Urothelium cell line (cell line): ENCODE measurements at places on chromosomes 7 and 10.

DNA sequence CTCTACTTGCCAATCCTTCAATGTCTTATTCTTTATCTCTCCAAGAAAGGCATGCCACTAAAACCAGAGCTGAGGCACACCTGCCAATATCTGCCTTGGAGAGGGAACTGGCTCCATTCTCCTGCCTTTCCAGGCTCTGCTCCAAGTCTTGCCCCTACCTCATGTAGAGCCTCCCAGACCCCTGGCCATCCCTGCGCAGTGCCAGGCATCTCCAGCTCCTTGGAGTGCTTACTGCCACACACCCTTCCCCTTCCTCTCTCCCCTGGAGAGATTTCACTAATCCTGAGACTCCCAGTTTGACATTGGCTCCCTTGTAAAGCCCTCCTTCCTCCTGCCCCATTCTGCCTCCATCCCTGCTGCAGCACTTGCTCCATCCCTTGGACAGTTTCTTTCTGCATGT, 255.2 kb upstream of the ZMIZ1 start:
- DNase-seq = no peak

GRCh38 chr7:77843194-77843593, 44.6 kb downstream of the PHTF2 start:
- no peak for DNase-seq

GRCh38 chr10:48671914-48672595, 12.6 kb upstream of the WDFY4 start:
- no peak for DNase-seq

DNA sequence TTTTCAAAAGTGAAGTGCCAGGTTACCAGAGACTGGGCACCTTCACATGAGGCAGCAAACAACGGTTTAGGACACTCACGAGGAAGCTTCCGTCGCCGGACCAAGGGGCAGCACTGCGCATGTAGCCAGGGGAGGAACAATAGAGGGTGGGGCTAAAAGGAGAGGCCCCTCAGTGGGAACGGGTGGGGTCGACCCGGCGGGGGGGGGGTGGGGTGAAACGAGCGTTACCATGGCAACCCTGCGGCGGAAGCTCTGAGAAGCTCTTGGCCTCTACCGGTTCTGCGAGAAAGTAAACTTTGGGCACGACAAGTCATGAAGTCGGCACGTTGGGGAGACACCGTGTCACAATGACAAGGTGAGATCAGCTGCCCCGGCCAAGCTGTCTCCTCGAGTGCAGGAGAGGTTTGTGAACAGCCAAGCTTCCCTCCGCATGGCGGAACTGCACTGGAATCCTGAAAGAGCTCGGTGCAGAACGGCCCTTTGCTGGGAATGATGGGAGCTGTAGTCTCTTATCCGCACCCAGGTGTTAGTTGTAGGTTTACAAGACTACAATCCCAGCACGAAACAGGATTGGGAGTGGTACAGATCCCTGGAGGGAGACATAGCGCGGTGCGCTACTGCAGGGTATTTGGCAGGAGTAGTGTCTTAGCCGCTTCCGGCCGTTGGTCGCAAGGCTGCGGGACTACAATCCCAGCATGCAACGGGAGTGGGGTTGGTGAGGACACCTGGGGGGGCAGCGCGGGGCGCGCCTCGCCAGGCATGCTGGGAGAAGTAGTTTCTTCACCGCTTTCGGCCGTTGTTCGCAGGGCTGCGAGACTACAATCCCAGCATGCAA, 72.8 kb upstream of the ZNF722 start:
- peak; percentile 93 for DNase-seq
